ENCODE measurements at places on chromosomes 3 and 15.

- no peak for DNase-seq
Observed at GRCh38 chr3:44363591-44363990, 25.0 kb downstream of the TCAIM start.

DNA sequence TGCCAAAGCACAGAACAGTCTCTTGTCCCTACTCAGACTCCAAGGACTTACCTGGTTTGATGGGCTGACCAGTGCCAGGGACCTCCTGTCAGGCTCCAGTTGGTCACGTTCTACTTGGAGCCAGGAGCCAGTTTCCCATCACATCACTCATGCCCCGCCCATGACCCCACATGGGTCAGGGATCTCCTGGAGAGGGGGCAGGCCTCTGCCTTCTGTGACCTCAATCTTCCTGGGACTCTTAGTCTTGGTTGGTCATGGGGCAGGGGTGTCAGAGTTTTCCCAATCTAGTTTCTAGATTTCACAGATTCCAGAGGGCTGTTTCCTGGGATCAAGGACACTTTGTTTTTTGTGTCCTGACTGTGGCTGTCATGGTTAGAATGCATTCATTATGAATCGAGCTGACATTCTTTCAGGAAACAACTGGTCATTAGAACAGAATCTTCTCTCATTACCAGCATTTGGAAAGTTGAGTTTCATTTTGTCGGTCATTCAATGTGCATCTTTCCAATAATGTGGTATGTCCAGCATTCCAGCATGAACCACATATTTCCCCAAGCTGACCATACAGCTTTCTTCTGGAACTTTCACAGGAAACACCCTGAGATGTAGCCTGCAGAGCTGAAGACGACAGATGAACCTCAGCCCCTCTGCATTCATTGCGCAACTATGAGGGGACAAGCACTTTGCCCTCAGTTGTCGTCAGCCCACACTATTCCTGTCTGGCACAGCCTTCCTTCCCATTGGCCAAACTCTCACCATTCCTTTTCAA is 19.8 kb downstream of the CYP19A1 start:
- DNase-seq = peak; percentile 50

DNA sequence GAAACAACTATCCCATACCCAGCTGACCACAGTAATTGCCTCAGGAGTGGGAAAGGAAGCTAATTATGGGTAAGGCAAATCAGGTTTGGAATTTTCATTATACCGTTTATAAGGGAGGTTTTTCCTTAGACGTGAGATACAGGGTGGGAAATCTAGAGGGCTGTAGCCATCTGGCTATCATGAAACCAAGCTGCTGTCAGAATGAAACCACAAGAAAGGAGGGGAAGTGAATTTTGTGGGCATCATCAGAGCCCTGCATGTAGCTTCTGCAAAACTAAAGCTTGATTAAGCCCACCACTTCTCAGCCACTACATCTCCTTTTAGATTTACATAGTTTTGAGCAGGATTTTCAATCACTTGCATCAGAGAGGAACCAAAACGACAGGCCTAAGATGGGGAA is 893.5 kb downstream of the TUSC7 start:
- no peak for DNase-seq

DNA sequence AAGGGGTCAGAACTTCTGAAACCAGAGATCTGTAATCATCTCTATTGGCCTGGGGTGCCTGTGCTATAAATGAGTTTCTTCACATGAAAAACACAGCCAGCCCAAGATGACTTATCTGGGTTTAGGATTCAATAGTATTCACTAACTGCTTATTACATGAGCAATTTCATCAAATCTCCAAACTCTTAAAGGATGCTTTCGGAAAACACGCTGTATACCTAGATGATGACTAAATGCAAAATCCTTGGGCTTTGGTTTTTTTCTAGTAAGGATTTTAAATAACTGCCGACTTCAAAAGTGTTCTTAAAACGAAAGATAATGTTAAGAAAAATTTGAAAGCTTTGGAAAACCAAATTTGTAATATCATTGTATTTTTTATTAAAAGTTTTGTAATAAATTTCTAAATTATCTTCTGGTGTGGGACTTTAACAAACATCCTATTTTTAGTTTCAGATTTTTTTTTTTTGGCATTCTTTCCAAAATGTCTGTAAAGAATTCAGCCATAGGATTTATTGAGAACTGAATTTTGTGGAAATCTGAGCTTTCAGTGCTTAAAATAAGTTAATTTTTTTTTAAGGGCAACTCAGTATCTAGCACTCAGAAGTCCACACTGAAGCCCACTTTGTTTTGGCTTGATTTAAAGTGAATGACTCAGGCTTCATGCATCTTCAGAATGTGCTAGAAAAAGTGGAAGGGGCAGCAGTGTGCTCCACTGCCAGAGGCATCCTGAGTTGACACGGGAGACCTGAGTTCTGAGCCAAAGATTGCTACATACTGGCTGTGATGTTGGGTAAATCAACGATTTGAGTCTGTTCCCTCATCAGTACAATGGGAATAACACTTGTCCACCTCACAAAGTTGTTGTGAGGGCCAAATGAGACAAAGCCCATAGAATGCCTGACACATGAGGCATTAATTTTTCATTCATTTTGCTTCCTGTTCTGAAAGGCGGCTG is 18.7 kb downstream of the TMEM43 start:
- peak; percentile 97 for DNase-seq

DNA sequence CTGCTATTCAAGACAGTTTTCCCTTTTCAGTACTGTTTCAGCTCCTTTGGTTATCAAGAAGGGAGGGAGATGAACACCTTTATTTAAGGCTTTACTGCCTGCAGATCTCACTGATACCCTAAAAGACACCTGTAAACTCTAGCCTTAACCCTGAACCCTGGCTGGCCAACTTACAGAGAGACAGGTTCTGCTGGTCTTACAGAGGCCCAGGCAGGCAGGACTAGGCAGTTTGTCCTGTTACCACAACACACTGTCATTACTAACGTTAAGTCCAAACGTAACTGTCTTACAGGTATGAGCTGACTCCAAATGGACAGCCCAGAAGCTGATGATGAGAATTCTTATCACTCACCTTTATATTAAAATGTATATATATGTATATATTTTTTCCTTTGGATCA is 42.1 kb downstream of the ESYT3 start:
- no peak for DNase-seq

DNA sequence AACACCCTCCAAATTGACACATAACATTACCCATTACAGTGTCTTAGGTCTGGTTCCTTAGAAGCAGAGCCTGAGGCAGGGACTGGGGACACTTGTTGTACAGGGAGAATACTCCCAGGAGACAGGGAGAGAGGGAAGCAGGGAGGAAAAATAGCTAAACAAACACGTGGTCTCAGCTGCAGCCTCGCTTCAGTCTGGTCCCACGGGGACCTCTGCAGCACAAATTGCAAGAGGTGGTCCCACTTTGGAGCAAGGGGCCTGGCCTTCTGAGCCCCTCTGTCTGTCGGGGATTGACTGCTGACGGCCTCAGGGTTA is 25.0 kb upstream of the PLA2G4D start:
- DNase-seq = no peak

DNA sequence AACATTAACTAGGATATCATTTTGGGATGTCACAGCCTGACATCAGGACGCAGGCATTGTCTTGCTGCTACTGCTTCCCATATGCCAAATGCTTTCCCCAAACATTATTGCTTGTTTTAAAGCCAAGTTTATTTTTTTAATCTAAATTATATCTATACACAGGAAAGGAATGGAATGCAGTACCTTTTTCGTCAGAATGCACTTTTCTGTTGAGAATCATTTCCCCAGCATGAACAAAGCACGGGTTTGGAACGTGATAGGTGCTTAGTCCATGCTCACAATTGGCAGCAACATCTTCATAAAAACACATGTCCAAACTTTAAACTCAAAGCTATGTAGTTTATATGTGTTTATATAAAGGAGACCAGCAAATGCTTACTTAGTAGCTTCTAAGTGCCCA is 26.1 kb downstream of the PXK start:
- no peak for DNase-seq

GRCh38 chr3:29363110-29363509 is 82.2 kb downstream of the RBMS3 start:
- DNase-seq = peak; percentile 35

- peak; percentile 95 for DNase-seq
Observed at GRCh38 chr3:57983734-57984518, 24.3 kb upstream of the FLNB start.

- peak; percentile 9 for DNase-seq
Observed at GRCh38 chr3:166190360-166190759, 353.1 kb upstream of the BCHE start.

DNA sequence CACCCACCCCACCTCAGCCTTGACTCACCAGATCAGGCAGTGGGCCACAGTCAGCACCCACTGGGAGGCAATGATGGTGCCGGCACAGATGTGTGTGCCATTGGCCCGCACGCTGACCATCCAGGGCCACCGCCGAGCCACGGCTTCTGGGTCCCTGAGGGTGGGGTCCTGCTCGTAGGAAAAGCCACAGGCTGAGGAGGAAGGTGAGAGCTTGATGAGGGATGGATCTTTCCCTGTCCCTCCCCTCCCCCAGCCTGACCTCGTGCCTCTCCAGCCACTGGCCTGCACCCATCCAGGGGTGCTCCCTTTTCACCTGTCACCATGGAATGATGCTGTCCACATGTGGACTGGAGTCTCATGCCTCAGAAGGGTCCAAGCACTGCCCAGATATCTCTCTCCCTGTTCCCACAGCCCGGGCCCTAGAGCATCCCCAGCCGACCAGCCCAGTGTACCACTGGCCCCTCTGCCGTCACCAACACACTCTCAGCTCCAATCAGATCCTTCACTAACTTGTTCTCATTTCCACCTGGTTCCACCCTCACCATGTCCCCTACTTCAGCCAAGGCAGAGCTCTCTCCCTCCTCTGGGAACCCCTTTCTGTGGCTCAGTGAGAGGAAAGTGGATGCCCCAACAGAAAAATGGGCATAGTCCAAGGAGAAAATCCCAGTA is 2.0 kb downstream of the PRSS50 start:
- DNase-seq = no peak

DNA sequence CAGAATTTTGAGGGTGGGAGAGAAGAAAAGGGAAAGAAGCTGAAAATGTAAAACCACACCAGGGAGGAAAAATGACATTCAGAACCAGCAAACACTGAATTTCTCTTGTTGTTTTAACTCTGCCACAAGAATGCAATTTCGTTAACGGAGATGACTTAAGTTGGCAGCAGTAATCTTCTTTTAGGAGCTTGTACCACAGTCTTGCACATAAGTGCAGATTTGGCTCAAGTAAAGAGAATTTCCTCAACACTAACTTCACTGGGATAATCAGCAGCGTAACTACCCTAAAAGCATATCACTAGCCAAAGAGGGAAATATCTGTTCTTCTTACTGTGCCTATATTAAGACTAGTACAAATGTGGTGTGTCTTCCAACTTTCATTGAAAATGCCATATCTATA is 15.5 kb downstream of the GREM1 start:
- peak; percentile 4 for DNase-seq

DNA sequence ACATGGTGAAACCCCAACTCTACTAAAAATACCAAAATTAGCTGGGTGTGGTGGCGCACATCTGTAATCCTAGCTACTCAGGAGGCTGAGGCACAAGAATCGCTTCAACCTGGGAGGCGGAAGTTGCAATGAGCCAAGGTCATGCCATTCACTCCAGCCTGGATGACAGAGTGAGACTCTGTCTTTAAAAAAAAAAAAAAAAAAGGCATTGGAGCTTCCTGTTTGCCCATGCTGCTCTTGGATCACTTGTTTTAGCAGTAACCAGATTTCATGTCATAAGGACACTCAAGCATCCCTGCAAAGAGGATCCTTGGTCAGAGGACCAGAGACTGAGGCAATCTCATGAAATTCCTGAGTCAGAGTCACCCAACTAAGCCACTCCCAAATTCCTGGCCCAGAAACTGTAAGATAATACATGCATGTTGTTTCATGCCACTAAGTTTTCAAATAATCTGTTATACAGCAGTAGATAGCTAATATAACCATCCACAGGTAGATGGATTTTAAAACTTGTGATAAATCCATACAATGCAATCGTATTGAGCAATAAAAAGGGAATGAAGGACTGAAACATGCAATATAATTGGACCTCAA is 82.0 kb upstream of the XXYLT1 start:
- peak; percentile 78 for DNase-seq

DNA sequence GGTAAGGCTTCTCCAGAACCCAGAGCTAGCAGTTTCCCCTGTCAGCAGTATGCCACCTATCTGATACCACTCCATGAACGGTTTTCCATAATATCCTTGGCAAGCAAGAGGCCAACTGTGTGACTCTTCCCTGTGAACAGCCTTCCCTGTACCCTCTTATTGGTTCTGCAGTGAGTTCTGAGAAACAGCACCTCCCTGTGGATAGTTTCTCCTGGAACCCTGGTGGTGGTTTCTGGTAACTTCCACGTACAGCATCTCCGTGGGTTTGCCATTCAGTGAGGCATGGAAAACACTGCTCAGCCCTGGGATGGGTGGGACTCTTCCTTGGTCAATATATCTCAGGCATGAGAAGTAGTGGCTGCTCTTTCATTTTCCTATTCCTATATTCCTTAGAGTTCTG is 19.4 kb upstream of the SERPINI2 start:
- no peak for DNase-seq

DNA sequence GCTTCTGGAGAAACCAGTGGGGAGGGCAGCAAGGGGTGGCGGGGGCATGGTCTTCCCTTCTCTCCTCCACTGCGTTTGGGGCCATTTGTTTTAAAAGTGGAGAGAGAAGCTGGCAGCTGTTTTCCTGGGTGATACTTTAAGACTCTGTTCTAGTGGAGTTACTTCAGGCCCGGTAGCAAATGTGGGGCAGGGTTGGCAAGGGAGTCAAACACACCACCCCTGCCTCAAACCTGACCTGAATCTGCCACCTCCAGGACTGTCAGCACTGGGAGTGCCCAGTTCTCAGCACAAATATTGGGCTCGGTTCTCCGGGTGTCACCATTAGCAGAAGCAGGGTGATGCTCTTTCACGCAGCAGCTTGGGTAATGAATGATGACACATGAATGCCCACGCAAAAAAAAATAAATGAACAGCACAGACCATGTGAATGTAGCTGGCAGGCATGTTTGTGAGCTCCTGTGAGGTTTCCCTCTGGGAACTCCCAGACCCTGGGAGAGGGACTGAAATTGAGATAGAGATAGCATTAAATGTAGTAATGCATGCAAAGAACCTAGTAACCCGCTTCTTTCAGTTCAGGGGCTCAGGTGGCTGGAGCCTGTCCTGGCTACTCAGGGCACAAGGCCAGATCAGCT is 424.0 kb downstream of the MCTP2 start:
- no peak for DNase-seq

GRCh38 chr15:64070965-64071851 is 22.4 kb downstream of the CIAO2A start:
- DNase-seq = peak; percentile 94

DNA sequence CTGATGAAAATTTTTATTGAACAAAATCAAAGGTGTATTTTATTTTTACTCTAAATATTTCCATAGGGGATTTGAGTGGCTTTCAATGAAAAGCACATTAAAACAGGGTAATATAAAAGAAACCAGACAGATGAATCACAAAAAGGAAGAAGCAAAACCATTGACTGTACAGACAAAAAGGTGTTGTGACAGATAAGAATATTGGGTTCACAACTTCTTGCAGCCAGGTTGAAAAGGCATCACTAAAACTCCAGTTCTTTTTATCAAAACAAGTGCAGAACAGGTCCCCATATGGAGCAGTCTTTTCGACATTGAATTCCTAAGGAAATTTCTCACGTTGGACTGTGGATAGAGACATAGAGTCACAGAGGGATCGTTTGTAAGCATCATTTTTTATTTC is 53.8 kb downstream of the AGTR1 start:
- no peak for DNase-seq
